ENCODE measurements at places on chromosomes 12 and 14.
A peak's percentile ranks its signal among the peaks of the same experiment; 100 is the strongest.

DNA sequence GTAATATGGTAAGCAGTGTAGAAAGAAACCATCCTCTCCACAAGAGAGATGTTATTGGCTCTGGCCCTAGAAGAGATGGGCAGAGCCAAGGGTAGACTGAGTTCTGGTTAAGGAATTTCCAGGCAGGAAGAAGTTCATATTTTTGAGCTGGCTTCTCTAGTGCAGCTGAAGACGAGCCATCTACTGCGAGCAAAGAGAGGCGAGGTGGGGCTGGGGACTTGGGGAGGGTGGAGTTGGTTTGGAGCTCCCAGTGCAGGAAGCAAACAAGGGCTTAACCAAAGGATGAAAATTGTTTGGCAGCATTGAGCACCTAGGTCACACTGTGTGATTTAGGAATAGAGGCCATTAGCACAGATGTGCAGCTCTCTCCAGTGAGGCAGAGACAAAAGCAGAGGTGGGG lies 239.6 kb downstream of the ZFP36L1 start:
- no peak for DNase-seq

DNA sequence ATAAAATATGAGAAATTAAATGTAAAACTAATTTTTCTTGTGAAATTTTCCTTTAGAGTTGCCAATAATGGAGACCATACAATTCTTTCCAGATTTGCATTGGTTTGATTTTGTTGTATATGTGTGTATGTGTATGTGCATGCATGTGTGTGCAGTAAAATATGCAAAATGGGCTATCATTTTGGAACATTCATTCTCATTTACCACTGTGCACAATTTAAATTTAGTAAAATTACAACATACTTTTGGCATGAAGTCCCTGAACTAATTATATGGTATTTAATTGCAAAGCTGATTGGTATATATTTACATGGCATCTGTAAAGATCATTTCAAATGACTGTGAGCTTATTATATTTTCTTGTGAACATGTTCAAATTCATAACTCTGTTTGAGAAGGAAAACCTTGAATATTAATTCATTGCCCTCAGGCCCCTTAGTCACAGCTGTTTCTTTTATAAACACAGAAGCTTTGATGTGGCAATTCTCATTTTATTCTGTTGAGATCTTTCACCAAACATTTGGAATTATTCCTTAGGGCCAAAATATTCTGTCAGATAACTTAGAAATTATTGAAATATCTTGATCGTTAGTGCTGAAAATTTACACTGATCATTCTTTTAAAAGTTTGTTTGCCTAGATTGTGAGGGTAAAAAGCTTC lies 17.6 kb downstream of the KERA start:
- peak; percentile 36 for DNase-seq

GRCh38 chr12:132428936-132429601 lies 60.9 kb upstream of the FBRSL1 start:
- no peak for DNase-seq

GRCh38 chr14:55749201-55749812 lies 169.3 kb downstream of the KTN1 start:
- DNase-seq = peak; percentile 13

DNA sequence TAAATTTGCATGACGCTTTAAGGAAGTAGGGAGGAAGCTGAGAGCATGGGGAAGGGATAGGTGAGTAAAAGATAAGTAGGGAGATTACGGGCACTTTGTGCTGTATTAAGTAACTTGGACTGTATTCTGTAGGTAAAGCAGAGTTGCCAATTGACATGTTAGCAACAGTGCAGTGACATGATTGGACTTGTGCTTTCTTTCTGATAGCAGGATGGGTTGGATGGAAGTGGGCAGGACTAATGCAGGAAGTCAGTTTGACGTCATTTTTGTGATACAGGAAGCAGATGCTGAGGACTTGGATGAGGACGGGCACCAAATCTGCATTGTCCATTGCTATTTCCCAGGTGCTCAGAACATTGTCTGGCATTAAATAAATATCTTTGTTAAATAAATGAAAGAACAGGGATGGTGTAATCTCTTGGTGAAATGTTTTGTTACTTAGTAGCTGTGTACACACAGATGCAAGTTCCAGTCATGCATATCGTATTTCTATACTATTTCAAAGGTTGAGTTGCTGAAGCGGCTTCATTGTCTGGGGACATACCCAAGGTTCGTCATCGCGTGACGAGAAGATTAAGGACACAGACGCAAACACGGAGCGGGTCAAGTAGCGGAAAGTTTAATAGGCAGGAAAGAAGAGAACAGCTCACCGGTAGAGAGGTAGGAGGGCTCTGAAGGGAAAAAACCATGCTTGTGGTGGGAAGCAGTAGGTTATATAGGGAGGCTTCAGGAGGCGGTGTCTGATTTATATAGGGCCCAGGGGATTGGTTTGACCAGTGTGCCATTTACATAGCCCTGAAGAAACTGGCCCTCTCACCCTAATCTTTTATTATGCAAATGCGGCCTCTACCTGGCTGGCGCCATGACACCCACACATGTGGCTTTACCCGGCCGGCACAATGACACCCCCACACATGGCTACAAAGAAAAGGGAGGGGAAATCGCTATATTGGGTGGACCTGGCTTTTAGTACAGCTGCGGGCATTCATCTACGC lies 30.7 kb downstream of the GUCY2C start:
- peak; percentile 2 for DNase-seq

GRCh38 chr12:49094160-49094974 lies at the start of gene DHH:
Gene DHH, minus strand, starts transcription at chr12:49094801. Its CDS starts 289 bp downstream, at chr12:49094512.
- DNase-seq = peak; percentile 15

- DNase-seq = no peak
Observed at GRCh38 chr12:49762468-49762847, 21.1 kb downstream of the TMBIM6 start.

DNA sequence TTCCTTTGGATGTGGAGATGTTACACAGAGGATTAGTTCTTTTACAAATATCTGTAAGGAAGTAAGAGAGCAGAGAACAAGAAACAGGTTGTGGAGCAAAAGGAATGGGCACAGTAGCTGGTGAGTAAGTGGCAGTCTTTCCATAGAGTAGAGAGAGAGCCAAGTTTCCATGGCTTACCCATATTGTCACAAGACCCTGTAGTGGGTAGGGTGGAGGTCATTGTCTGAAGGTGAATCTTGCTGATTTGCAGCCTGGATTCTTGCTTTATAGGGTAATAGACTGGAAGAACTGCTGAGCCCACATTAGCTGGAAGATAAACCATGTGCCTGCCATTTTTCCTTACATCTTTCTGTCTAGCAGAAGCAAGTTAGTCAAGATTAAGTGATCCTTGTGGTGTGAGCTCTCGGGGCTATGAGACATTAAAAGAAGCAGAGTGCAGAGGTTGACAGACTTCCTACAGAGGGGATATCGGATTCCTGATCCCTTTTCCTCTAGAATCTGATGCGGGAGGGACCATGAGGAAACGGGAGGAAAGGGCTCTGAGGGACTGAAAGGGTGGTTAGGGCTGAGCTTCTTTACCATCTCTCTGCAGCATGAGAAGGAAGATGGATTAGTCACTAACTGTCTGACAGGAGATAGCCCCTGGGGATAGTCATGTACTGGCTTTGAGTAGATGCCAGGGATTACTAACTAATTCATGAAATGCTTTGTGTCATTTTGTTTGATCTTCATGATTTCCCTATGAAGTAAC lies 44.0 kb upstream of the LRTM2 start:
- DNase-seq = peak; percentile 93

- DNase-seq = no peak
Observed at GRCh38 chr12:106094304-106094703, 44.5 kb downstream of the NUAK1 start.

- DNase-seq = peak; percentile 11
Observed at GRCh38 chr12:614411-614970, 48.8 kb downstream of the NINJ2 start.

- no peak for DNase-seq
Observed at GRCh38 chr14:35405304-35405996, 901 bp upstream of the NFKBIA start.

DNA sequence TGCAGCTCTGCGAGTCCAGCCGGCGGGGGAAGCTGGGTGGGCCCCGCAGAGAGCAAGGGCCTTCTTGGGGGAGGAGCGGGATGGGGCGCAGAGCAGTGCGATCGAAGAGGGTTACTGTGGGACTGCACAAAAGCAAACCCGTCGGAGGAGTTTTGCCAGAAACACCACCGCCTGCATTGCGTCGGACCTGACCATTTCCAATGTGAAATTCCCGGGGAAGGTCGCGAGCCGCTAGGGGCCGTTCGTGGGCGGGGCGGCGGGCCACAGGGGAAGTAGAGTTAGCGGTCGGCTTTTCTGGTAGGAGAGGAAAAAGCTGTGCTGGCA lies 333 bp upstream of the KCNA1 start:
- DNase-seq = no peak

DNA sequence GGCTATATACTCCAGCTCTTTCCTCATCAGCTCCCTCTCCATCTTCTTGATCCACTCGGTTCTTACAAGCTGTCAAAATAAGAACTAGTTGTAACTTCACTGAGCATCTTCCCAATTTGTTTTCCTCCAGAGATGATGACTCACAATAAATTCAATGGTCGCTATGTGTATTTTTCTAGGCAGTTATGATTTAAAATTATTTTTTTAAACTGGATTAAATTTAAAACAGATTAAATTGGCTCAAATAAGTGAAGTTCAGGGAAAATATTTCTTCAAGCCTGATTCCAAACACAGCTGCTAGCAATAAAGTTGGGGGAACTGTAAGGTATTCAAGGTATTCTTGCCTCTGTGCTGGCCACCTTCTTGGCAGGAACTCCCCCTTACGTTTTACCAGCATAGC lies 717.7 kb upstream of the USP15 start:
- DNase-seq = no peak

- no peak for DNase-seq
Observed at GRCh38 chr14:79453276-79453675, 758.0 kb downstream of the DIO2 start.

DNA sequence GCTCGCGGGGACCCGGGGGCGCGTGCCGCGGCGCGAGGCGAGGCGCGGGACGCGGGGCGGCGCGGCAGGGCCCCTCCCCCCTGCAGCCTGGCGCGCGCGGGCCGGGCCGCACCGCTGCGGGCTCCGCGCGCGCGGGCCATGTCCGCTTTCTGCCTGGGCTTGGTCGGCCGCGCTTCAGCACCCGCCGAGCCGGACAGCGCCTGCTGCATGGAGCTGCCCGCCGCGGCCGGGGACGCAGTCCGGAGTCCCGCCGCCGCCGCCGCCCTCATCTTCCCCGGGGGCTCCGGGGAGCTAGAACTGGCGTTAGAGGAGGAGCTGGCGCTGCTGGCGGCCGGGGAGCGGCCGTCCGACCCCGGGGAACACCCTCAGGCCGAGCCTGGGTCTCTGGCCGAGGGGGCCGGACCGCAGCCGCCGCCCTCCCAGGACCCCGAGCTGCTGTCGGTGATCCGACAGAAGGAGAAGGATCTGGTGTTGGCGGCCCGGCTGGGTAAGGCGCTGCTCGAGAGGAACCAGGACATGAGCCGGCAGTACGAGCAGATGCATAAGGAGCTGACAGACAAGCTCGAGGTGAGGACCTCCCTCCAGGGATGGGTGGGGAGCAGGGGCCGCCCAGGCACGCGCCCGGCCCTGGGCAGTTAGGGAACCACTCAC lies 820 bp downstream of the BICDL1 start:
- peak; percentile 62 for DNase-seq

GRCh38 chr14:89364316-89364715 lies 52.7 kb downstream of the FOXN3 start:
- no peak for DNase-seq

- no peak for DNase-seq
Observed at GRCh38 chr12:114341635-114342034, 64.3 kb downstream of the TBX5 start.

GRCh38 chr12:120853188-120853587 lies 51.0 kb downstream of the SPPL3 start:
- DNase-seq = no peak

GRCh38 chr14:50001999-50002925 lies 109.4 kb downstream of the ARF6 start:
- DNase-seq = no peak

Measured in EL (cell line).